ENCODE measurements at places on chromosomes 5 and 9. TPM values are rescaled to one million over a fixed set of nuclear protein-coding genes. Genes with fewer than 3 reads are reported as not detected.

GRCh38 chr9:121324316-121324715 lies 45.7 kb downstream of the STOM start:
- no peak overlapping the region for H3K4me3 ChIP-seq
- H3K27me3 ChIP-seq = no peaks in the 10 kb centered on the region
- H3K27ac ChIP-seq = no peak overlapping the region
- peaks cover 9% of the 10 kb centered on the region for H3K36me3 ChIP-seq
- DNase-seq = no peak

The SPEF2 gene
- 13.7 TPM for total RNA-seq

The MACIR gene
- total RNA-seq = 5.4 TPM

The ESM1 gene
- total RNA-seq = 1.1 TPM

The WNT8A gene
- not detected for total RNA-seq
